Stimulated activated CD4-positive, alpha-beta T cell treated with anti-CD3 and anti-CD28 coated beads, TNF-alpha, amount 100 ng/mL, for 48 hours (primary cell): ENCODE measurements at places on chromosomes 16 and 17.

- no peak for DNase-seq
These were observed 2.6 kb downstream of the MYL11 start for GRCh38 chr16:30377050-30377811.

DNA sequence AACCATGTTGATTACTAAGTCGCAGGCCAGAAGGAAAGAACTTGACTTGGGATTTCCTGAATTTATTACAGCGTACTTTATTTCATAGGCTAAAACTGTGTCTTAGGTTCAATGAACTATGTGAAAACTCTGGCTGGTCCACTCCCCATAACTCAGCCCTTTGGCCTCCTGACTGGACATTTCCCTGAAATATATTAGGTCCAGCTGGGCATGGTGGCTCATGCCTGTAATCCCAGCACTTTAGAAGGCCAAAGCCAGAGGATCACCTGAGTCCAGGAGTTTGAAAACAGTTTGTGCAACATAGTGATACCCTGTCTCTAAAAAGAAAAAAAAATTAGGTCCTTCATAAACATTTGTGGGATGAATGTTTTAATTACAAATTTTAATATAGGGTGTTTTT, 97.0 kb downstream of the CYLD start:
- no peak for DNase-seq

DNA sequence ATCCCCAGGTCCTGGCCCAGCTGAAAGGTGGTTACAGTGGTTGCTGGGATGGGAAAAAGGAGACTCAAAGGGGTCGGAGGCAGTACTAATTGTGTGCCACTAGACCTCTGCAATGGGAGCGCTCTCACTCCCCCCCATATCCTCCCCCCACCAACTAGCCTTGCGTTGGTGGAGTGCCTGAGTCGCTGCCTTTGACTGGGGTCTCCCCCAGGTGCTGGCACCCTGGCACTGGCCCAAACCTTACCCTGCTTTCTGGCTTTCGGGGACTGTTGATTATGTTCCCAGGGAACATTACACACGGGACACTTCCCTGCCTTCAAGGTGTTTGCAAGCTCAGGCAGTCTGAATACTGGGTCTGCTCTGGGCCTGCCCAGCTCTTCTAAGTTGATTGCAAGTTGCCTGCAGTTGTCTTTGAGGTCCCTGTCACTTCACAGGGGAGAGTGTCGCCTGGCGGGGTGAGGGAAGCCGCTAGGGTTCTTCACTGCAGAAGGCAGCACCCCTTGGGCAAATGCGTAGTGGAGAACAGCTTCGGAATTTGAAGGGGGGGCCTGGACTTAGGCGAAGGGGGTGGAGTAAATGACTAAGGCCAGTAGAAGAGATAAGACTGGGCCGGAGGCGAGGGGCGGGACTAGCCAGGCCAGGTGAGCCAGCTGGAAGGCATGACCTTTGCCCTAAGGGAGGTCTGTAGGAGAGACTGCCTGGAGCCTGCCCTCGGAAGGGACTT, 98.0 kb downstream of the RAB11FIP4 start:
- no peak for DNase-seq

- peak; percentile 57 for DNase-seq
These were observed 32.6 kb upstream of the MEOX1 start for GRCh38 chr17:43694081-43694870.

GRCh38 chr17:19412510-19412909, 1.5 kb downstream of the RNF112 start:
- no peak for DNase-seq

- DNase-seq, result no peak
These were observed 506.8 kb downstream of the TMEM114 start for GRCh38 chr16:8083560-8083959.

GRCh38 chr17:19645734-19646201, 2.8 kb upstream of the ALDH3A2 start:
- peak; percentile 32 for DNase-seq

GRCh38 chr17:20127360-20128035, 118.3 kb downstream of the SPECC1 start:
- DNase-seq, result no peak

DNA sequence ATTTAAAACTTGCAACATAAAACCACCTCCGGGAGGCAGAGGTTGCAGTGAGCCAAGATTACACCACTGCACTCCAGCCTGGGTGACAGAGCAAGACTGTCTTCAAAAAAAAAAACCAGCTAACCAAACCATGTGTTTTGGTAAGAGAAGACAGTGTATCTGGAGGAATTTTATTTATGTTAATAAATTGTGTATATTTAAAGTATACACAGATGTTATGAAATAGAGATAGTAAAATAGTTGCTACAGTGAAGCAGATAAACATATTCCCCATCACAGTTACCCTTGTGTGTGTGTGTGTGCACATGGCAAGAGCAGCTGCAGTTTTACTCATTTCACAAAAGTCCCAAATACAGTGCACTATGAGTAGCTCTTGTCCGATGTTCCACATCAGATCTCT, 54.8 kb upstream of the CRISPLD2 start:
- no peak for DNase-seq

- DNase-seq, result peak; percentile 38
These were observed 29.1 kb downstream of the AKAP1 start for GRCh38 chr17:57114085-57114673.

GRCh38 chr17:65533852-65534457, 27.5 kb downstream of the AXIN2 start:
- no peak for DNase-seq

DNA sequence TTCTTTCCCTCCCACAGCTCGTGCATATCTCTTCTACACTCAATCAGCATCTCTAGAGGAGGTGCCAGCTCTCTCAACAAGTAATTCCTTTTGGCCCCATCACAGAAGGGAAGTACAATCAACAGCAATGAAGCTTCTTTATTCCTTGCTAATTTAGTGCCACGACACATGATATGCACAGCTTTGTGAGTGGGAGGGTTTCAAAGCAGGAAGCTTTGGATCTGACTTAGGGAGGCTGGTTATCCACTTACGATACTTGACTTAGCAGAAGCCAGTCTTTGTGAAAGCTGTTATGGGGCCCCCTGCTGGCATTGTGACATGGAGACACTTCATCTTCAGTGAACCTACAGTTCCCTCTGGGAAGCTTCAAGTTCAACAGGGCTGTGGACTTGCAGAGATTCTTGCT, 81.0 kb downstream of the TMEM100 start:
- peak; percentile 9 for DNase-seq

DNA sequence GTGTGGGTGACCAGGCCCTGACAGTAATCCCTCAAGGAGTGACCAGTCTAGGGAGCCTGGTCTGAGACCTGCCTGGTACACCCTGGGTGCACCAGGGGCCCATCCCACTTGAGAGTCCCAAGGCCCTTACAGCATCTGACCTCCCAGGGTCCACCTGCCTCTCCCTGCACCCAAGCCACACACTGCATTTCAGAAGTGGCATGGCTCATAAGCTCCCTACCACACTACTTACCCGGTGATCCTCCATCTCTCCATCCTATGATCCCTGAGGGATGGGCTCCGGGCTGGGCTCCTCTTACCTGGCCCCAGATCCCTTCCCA, 40.6 kb downstream of the LGALS9 start:
- DNase-seq, result no peak

- DNase-seq, result no peak
These were observed 35.8 kb downstream of the AKAP1 start for GRCh38 chr17:57120814-57121213.

- peak; percentile 20 for DNase-seq
These were observed 38.5 kb upstream of the NKD1 start for GRCh38 chr16:50509521-50510341.

- DNase-seq, result no peak
These were observed 67.9 kb upstream of the MARCHF10 start for GRCh38 chr17:62876063-62876462.

- peak; percentile 41 for DNase-seq
These were observed 16.0 kb downstream of the SOX8 start for GRCh38 chr16:997440-998051.

DNA sequence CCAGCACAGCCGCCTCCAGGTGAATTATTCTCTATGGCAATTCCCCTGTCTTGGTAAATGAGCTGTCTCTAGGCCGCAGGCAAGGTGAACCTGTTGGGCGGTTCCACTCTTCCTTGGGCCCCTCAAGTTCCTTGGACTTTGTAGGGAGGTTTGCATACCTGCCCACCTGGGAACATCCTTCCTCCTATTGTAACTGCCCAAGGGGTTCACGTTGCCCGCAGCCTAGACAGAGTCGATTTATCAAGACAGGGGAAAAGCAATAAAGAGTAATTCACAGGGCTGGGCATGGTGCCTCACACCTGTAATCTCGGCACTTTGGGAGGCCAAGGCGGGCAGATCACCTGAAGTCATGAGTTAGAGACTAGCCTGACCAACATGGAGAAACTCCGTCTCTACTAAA, 122.5 kb downstream of the KCNJ18 start:
- DNase-seq, result no peak

GRCh38 chr17:33888455-33888854, 366.6 kb upstream of the CCL2 start:
- no peak for DNase-seq

GRCh38 chr16:89843409-89844350, 15.4 kb downstream of the SPIRE2 start:
- DNase-seq, result no peak

DNA sequence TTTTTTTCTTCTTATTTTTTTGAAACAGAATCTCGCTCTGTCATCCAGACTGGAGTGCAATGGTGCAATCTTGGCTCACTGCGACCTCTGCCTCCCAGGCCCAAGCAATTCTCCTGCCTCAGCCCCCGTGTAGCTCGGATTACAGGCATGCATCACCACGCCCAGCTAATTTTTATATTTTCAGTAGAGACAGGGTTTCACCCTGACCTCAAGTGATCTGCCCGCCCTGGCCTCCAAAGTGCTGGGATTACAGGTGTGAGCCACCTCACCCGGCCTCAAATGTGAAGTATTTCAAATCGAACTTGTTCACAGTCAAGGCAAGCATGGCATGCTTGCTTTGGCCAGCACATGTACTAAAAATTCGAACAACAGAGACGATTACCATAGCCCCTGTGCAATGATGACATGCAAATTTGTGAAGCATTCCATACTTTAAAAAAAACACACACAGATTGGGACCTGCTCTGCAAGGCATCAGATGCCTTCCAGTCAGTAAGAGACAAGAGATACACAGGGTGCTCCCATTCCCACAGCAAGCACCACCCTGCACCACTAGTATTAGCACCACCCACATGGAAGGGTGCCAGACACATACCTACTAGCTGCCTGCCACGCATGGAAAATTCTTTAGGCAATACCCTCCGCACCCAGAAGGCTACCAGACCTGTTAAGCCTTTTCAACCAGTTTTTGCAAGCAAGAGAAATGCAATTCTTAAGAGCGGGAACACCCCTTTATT, 47.2 kb downstream of the ANKRD11 start:
- DNase-seq, result no peak

- DNase-seq, result no peak
These were observed 30.8 kb upstream of the GUCY2D start for GRCh38 chr17:7971651-7972050.

DNA sequence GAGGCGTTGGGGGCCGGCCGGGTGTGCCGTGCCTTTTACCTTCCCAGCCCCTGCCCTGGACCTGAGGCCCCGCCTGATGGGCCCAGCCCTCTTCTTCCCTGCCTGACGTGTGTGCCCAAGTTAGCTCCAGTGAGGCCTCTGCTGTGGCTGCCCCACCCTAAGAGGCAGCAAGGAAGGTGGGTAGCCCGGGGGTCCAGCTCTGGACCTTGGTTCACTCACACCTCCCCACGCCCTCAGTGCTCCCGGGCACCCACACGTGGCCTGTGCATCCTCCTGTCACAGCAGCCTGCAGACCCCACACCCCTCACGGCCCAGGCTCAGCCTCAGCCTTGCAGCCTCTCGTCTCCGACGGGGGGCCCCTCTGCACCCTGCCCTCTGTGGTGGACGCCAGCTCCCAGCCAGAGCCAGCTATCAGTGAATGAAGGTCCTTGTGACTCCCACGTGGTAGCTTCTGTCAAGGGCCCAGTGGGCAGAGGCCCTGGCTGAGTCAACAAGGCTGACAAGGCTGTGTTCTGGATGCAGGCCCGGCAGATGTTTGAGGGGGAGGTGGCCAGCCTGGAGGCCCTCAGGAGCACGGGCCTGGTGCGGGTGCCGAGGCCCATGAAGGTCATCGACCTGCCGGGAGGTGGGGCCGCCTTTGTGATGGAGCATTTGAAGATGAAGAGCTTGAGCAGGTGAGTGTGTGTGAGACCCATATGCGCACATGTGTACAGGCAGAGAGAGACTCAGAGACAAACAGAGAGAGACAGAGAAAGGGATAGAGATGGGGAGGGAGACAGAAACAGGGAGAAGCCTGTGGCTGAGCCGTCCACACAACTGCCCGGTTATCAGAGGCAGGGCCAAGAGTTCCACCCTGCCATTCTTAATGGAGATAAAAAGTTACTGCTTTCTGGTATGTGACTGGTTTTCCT, 2.8 kb downstream of the FN3K start:
- no peak for DNase-seq

- DNase-seq, result no peak
These were observed 28.3 kb upstream of the TEX2 start for GRCh38 chr17:64291268-64291851.

- no peak for DNase-seq
These were observed 51.0 kb downstream of the HYDIN start for GRCh38 chr16:71179569-71179968.

DNA sequence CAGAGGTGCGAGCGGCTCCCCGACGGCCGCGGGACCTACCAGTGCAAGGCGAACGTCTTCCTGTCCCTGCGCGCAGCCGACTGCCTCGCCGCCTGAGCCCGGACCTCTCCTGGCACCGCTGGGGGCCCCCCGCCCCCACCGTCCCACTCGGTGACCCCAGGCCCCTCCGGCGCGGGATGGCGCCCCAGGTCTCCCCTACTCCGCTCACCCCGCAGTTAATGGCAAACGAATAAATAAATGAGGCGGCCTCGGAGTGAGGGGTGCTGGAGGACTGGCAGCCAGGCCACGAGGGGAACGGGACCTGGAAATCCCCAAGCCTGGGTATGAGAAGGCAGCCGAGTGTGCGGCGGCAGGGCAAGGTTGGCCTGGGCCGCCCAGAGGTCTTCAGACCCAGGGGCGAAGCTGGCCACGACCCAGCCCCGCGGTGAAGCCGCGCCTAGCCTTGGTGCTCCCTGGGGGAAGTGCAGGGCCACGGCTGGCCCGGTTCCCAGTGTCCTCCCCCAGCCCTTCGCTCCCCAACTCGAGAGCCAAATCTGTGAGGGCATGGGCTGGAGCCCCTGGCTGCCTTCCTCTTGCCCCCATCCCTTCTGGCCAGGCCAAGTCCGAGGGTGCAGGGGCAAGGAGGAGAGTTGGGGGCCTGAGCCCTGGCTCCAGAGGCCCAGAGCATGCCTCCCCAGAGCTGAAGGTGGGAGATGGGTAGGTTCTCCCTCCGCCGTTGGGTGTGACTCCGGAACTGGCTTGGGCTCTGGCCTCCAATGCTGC, 796 bp downstream of the NPB start:
- no peak for DNase-seq

DNA sequence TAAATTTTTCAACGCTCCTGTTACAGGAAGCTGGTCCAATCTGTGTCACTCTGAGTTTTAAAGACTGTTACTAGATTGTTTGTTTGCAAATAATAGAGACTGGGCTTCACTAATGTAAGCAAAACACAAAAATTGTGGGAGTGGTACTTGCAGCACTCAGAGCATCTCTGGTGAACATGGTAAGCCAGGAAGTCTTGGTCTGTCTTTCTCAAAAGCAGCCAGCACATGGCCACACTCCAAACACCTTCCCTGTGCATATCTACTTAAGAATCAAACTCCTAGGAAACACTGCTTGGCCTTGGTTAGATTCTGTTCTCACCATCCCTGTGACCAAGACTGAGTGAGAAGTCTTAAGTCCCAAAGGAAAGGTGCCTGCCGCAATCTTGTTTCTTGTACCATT, 49.7 kb upstream of the SALL1 start:
- no peak for DNase-seq

- no peak for DNase-seq
These were observed 88.4 kb upstream of the ATF7IP2 start for GRCh38 chr16:10297341-10298006.
